Activated naive CD8-positive, alpha-beta T cell treated with anti-CD3 and anti-CD28 coated beads for 36 hours (primary cell): ENCODE measurements at places on chromosomes 7 and 10. TPM values are rescaled to one million over a fixed set of nuclear protein-coding genes. Genes with fewer than 3 reads are reported as not detected.
A peak's percentile ranks its signal among the peaks of the same experiment; 100 is the strongest.

DNA sequence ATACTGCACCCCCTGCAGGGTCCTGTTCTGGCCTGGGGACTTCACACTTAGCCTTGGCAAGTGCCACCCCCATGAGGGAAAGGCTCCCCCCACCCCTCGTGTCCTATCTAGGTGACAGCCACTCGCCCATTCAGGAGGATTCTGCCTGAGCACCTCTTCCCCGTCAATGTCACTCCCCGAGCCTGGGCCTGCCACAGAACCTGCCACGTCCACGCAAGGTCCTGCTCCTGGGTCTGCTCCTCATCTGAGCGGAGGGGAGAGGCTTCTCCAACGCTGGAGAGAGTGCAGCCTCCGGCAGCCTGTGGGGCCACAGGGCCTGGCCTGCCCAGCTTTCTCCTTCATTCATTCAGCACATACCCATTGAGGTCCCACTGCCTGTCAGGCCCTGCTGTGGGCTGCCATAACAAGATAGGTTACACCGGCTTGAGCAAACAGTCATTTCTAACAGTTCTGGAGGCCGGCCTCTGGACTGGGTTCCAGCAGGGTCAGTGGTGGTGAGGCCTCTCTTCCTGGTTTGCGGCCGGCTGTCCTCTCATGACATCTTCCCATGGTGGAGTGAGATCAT is 92.0 kb upstream of the RET start:
- no peaks in the 10 kb centered on the region for H3K36me3 ChIP-seq
- no peak for DNase-seq
- peaks cover 15% of the 10 kb centered on the region for H3K4me1 ChIP-seq
- no peak overlapping the region for H3K27ac ChIP-seq

GRCh38 chr10:114687459-114687858 is 29.4 kb upstream of the ABLIM1 start:
- no peak overlapping the region for H3K27ac ChIP-seq
- H3K36me3 ChIP-seq, result no peaks in the 10 kb centered on the region
- no peaks in the 10 kb centered on the region for H3K4me1 ChIP-seq
- H3K4me3 ChIP-seq, result no peak overlapping the region

DNA sequence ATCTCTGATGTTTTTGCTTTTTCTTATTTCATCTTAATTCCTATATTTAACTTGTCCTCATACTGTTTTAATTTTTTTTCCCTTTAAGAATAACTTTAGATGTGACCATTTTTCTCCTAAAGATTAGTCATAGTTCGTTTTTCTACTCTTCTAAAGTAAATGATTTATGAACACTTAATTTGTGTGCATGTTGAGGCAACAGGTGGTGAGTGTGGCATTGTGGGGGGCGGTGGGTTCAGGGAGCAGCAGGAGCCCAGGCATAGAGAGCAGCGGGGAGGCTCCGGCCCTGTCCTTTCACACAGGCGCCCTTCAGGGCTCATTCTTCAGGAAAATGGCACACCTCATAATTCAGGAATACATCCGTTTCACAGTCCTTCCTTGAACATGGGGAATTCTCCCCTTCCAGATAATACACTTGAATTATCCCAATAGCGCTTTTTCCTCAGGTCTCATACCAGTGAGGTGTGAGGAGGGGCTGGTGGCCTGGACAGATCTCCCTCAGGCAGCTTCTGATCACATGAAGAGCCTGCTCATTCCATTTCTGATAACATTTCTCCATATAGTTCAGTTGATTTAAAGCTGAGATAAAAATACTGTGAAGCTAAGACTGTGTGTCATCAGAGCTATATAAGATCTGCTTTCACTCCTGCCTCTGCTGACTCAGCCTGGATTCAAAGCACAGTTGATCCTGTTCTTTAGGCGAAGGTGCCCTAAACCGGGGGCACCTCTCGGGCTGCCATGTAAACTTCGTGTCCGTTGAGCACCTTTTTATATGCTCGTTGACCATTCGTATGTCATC is 40.2 kb downstream of the CUL1 start:
- peaks cover 11% of the 10 kb centered on the region for H3K4me1 ChIP-seq
- no peak overlapping the region for H3K27ac ChIP-seq
- DNase-seq, result no peak
- H3K4me3 ChIP-seq, result no peak overlapping the region
- H3K36me3 ChIP-seq, result peaks cover 61% of the 10 kb centered on the region

Gene FFAR4
- total RNA-seq, result not detected

Gene PTN
- total RNA-seq, result not detected

DNA sequence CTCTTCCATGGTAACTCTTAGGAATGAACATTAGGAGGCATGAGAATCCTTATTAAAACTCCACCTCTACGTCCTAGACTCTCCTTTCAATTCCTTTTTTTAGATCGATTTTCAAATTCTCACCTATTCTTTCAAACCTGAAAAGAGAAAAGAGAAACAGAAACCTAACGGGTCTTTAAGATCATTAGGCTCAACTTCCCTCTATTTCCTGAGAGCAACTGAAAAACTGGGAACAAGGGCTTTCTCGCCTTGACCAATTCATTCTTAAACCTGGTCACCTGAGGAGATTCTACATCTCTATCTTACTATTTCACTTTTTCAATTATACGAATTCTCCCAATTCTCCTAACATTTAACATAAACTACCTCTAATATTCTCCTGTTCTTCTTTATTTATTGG is 2.8 kb downstream of the TFEC start:
- no peak overlapping the region for H3K27ac ChIP-seq
- no peaks in the 10 kb centered on the region for H3K4me1 ChIP-seq
- no peak overlapping the region for H3K4me3 ChIP-seq
- no peak for DNase-seq
- H3K27me3 ChIP-seq, result peaks cover 6% of the 10 kb centered on the region

- DNase-seq, result no peak
- no peaks in the 10 kb centered on the region for H3K4me1 ChIP-seq
- no peak overlapping the region for H3K27ac ChIP-seq
- no peaks in the 10 kb centered on the region for H3K36me3 ChIP-seq
Observed at GRCh38 chr7:33764752-33765451, 140.4 kb upstream of the BMPER start.

Gene SLC26A3
- not detected for total RNA-seq

Gene LRMDA
- not detected for total RNA-seq

- no peak for DNase-seq
- H3K27me3 ChIP-seq, result no peaks in the 10 kb centered on the region
- no peak overlapping the region for H3K27ac ChIP-seq
- H3K4me1 ChIP-seq, result peaks cover 12% of the 10 kb centered on the region
Observed at GRCh38 chr10:119246862-119247549, 39.6 kb downstream of the GRK5 start.

- H3K4me1 ChIP-seq, result no peaks in the 10 kb centered on the region
- no peak overlapping the region for H3K27ac ChIP-seq
- H3K4me3 ChIP-seq, result no peak overlapping the region
- H3K27me3 ChIP-seq, result peaks cover 4% of the 10 kb centered on the region
- no peak for DNase-seq
Observed at GRCh38 chr10:127690176-127690835, 46.7 kb upstream of the FOXI2 start.

GRCh38 chr10:74502963-74503608 is 323.3 kb upstream of the KAT6B start:
- DNase-seq, result no peak
- H3K27me3 ChIP-seq, result no peaks in the 10 kb centered on the region
- no peak overlapping the region for H3K4me3 ChIP-seq
- peaks cover 60% of the 10 kb centered on the region for H3K36me3 ChIP-seq
- peak overlapping the region; percentile 85 for H3K27ac ChIP-seq

DNA sequence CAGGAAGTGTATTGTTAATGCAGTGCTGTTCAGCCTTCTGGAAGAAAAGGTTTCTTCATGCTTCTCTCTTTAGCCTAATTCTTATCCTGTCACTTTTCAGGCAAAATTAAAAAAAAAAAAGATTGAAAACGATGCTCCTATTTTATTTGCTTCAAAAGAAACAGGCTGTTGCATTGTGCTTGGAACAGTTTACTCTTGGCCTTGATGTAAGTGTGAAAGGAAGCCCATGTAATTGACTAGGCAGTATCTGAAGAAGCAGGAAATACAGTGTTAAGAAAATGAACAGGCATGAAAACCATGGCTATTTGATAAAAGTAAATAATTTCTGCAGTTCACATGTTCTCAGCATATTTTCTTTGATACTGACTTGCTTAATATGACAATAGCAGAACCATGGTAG is 40.4 kb upstream of the ATRNL1 start:
- DNase-seq, result no peak
- H3K36me3 ChIP-seq, result no peaks in the 10 kb centered on the region
- no peaks in the 10 kb centered on the region for H3K4me1 ChIP-seq
- H3K27me3 ChIP-seq, result peaks cover 4% of the 10 kb centered on the region

- H3K36me3 ChIP-seq, result peaks cover 6% of the 10 kb centered on the region
- peaks cover 25% of the 10 kb centered on the region for H3K4me1 ChIP-seq
- H3K27ac ChIP-seq, result no peak overlapping the region
- peak; percentile 77 for DNase-seq
- H3K27me3 ChIP-seq, result no peaks in the 10 kb centered on the region
- no peak overlapping the region for H3K4me3 ChIP-seq
Observed at GRCh38 chr7:5494683-5495561, 71.3 kb upstream of the TNRC18 start.

Gene TMEM26
- total RNA-seq, result not detected

Gene BMPER
- not detected for total RNA-seq
